Tibial artery (tissue), 4 donors: ENCODE measurements at places on chromosomes 6 and 20.

GRCh38 chr20:12305188-12305950 is 387.7 kb downstream of the BTBD3 start:
- no peaks in the 10 kb centered on the region for H3K36me3 ChIP-seq
- H3K4me3 ChIP-seq, result no peak overlapping the region
- no peak for DNase-seq
- no peak overlapping the region for H3K27ac ChIP-seq
- H3K4me1 ChIP-seq, result no peaks in the 10 kb centered on the region
- no peaks in the 10 kb centered on the region for H3K27me3 ChIP-seq

DNA sequence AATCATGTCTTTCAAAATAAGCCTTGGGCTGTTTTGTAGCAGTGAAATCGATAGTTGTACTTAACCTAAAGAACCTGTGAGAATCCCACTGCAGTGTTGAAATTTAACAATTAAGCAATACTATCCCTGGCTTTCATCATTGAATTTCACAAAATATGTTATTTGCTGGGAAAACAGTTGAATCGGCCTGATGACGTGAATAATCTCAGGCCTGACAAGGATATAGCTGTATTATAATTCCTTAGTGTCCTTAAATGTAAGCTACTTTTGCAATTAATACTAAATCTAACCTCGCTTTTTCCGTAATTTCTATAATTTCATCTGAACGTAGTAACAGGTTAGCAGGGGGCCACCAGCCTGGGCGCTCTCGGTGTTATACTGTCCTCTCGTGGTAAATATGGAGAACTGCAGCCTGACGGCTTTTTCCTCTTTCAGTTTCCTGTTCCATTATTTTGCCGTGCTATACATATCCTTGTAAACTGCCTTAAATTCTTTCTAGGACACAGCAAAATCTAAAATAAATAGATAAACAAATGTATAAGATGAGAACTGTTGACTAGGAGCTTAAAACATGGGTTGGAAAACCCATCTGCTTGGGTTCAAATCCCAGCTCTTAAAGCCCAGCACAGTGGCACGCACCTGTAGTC is 24.0 kb downstream of the MTFR2 start:
- no peaks in the 10 kb centered on the region for H3K27me3 ChIP-seq
- H3K4me1 ChIP-seq, result no peaks in the 10 kb centered on the region
- no peak overlapping the region for H3K4me3 ChIP-seq
- DNase-seq, result no peak

GRCh38 chr6:64774881-64775280 is 932.1 kb downstream of the EYS start:
- H3K4me1 ChIP-seq, result no peaks in the 10 kb centered on the region
- no peak overlapping the region for H3K4me3 ChIP-seq
- H3K36me3 ChIP-seq, result no peaks in the 10 kb centered on the region
- no peaks in the 10 kb centered on the region for H3K27me3 ChIP-seq
- no peak overlapping the region for H3K27ac ChIP-seq

DNA sequence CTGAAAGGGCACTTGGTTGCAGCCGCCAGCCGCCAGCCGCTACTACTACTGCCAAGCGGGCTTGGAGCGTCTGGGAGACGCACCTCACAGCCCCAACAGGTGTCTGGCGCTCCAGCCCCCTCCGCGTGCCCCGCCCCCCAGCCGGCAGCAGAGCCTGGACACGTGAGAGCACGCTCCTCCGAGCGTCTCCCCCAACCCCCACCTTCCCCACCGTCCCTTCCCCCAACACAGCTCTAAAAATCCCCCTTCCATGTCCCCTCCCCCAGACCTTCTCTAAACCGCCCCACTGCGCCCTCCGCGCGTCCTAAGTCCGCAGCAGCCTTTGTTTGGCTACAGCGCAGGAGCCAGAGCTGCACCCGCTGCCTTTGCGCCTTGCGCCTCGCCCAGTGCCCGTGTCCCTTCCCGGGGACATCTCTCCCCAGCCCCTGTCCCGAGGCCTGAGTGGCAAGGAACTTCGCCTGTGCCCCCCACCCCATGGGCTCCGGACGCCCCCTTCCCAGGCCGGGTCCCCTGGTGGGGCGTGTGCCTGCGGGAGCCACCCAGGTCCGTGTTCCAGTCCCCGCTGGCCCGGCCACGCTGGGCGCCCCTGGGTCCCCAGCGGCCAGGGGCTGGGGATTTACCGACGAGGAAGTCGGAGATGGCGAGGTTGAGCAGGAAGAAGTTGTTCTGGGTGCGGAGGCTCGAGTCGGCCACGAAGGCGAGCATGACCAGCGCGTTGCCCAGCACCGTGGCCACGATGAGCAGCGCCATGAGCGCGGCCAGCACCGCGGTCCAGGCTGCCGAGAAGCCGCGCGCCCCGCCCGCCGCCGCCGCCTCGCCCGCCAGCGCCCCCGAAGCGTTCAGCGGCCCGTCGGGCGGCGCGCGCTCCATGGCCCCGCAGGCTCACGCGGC is 732 bp downstream of the HRH3 start:
- DNase-seq, result no peak
- H3K27me3 ChIP-seq, result peaks cover 99% of the 10 kb centered on the region
- H3K27ac ChIP-seq, result no peak overlapping the region
- no peaks in the 10 kb centered on the region for H3K36me3 ChIP-seq
- H3K4me1 ChIP-seq, result peaks cover 10% of the 10 kb centered on the region

DNA sequence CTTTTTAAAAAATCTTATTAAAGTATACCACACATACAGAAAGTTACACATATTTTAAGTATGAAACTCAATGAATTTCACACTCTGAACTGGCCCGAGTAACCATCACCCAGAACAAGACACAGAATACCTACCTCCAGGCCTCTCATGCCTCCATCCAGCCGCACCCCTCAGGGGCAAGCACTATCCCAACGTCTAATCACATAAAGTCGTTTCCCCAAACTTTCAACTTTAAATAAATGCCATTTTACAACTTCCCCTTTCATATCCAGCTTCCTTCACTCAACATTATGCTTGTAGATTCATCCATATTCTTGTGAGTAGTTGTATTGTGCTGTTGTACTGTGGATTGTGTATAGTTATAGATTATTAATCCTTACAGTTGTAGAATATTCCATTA is 539.1 kb downstream of the CD83 start:
- H3K36me3 ChIP-seq, result no peaks in the 10 kb centered on the region
- no peaks in the 10 kb centered on the region for H3K4me1 ChIP-seq
- no peaks in the 10 kb centered on the region for H3K27me3 ChIP-seq
- no peak overlapping the region for H3K4me3 ChIP-seq
- DNase-seq, result no peak
- H3K27ac ChIP-seq, result no peak overlapping the region

GRCh38 chr6:73585566-73586415 is 65.0 kb upstream of the EEF1A1 start:
- H3K27ac ChIP-seq, result peak overlapping the region; percentile 90
- H3K27me3 ChIP-seq, result no peaks in the 10 kb centered on the region
- peaks cover 13% of the 10 kb centered on the region for H3K4me1 ChIP-seq

- H3K4me3 ChIP-seq, result no peak overlapping the region
- no peaks in the 10 kb centered on the region for H3K27me3 ChIP-seq
- peak overlapping the region; percentile 80 for H3K27ac ChIP-seq
- no peaks in the 10 kb centered on the region for H3K36me3 ChIP-seq
- no peak for DNase-seq
Measured at GRCh38 chr6:17967668-17968518, 19.5 kb downstream of the KIF13A start.

DNA sequence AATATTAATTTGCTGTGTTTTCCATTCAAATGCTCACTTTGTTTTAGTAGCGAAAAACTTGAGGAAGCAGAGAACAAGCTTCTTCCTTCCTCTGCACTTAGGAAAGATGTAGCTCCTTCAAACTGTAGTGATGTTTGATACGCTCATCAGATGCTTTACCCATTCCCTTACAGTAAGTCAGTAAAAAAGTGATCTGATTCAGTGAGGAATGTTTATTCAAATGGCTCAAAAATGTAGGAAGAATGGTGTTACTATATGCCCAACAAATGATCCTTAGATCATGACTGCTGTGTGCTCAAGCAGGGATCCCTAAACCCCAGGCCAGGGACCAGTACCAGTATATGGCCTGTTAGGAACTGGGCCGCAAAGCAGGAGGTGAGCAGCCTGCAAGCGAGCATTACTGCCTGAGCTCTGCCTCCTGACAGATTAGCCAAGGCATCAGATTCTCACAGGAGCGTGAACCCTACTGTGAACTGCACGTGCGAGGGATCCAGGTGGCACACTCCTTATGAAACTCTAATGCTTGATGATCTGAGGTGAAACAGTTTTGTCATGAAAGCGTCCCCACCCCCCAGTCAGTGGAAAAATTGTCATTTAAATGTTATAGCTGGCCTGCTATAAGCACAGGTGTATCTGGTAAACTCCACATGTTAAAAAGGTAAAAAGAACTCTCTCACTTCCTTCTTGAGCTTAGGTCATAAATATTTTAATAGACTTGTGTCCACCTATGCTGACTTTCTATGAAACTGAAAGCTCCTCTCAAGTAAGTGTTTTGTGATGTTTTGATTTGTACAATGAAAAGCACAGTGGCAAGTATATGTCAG is 187.2 kb downstream of the FOXC1 start:
- no peak for DNase-seq
- no peaks in the 10 kb centered on the region for H3K4me1 ChIP-seq
- peak overlapping the region; percentile 30 for H3K27ac ChIP-seq
- no peak overlapping the region for H3K4me3 ChIP-seq

DNA sequence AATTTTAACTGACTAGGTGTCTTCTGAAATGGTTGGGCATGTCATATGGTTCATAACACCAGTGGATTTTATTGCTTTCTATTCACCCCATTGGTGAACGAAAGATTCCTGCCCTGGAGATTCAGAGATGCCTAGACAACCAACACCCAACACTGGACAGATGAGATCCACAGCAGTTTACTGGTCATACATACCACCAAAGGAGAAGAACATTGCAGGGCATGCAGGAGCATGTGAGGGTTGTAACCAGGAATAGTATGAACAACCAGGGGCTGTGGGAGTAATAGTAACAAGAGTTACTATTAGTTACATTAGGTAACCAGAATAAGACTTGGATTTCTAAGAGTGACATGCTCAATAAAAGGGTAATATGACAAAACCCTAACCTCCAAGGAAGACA is 77.8 kb upstream of the FABP7 start:
- H3K4me1 ChIP-seq, result no peaks in the 10 kb centered on the region
- no peak overlapping the region for H3K4me3 ChIP-seq
- H3K27ac ChIP-seq, result no peak overlapping the region
- no peaks in the 10 kb centered on the region for H3K36me3 ChIP-seq
- no peaks in the 10 kb centered on the region for H3K27me3 ChIP-seq

- H3K4me1 ChIP-seq, result peaks cover 47% of the 10 kb centered on the region
- no peaks in the 10 kb centered on the region for H3K36me3 ChIP-seq
- DNase-seq, result peak; percentile 58
- H3K4me3 ChIP-seq, result no peak overlapping the region
- H3K27ac ChIP-seq, result peak overlapping the region; percentile 81
- H3K27me3 ChIP-seq, result no peaks in the 10 kb centered on the region
Measured at GRCh38 chr6:56671651-56672461, 29.2 kb upstream of the DST start.

GRCh38 chr6:155882527-155883333 is 427.1 kb upstream of the NOX3 start:
- H3K27ac ChIP-seq, result peak overlapping the region; percentile 33
- peaks cover 7% of the 10 kb centered on the region for H3K4me1 ChIP-seq
- H3K4me3 ChIP-seq, result no peak overlapping the region
- no peaks in the 10 kb centered on the region for H3K27me3 ChIP-seq
- H3K36me3 ChIP-seq, result no peaks in the 10 kb centered on the region
- DNase-seq, result no peak

DNA sequence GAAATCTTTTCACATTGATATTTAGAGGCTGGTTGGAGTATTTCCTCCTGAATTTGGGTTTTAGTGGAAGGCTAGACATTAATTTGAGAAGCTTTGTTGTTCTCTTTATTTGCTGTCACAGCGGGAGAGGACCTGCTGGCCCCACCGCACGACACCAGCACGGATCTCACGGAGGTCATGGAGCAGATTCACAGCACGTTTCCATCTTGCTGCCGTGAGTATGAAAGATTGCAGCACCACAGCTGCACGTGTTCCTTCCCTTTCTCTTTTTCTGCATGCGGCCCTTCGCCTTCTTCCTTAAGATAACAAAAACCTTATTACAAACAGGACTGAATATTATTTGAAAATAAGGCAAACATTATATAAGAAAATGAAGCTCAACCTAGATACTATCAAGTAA is 555.5 kb downstream of the UTRN start:
- no peak for DNase-seq
- no peak overlapping the region for H3K4me3 ChIP-seq
- no peak overlapping the region for H3K27ac ChIP-seq

GRCh38 chr20:48866936-48867335 is 39.1 kb upstream of the PREX1 start:
- no peak overlapping the region for H3K4me3 ChIP-seq
- no peak overlapping the region for H3K27ac ChIP-seq
- no peaks in the 10 kb centered on the region for H3K36me3 ChIP-seq
- no peak for DNase-seq
- H3K4me1 ChIP-seq, result no peaks in the 10 kb centered on the region

- H3K27ac ChIP-seq, result no peak overlapping the region
- peaks cover 27% of the 10 kb centered on the region for H3K27me3 ChIP-seq
- H3K4me1 ChIP-seq, result no peaks in the 10 kb centered on the region
- no peaks in the 10 kb centered on the region for H3K36me3 ChIP-seq
Measured at GRCh38 chr20:32603046-32603726, 18.1 kb upstream of the NOL4L start.

DNA sequence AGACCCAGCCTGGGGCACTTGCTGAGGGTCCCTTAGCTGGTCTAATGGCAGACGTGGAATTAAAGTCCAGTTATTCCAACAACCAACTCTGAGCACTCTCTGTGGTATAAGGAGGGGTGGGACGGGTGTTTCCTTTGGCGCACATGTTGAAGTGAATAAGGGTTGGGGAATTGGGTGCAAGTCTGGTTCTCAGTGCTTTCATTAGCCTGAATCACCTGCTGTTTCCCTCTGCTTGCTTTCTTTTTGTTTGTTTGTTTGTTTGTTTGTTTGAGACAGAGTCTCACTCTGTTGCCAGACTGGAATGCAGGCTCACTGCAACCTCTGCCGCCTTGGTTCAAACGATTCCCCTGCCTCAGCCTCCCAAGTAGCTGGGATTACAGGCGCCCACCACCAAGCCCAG is 110.1 kb downstream of the TNFAIP3 start:
- H3K4me1 ChIP-seq, result no peaks in the 10 kb centered on the region
- H3K27ac ChIP-seq, result no peak overlapping the region
- DNase-seq, result no peak
- H3K4me3 ChIP-seq, result no peak overlapping the region
- no peaks in the 10 kb centered on the region for H3K27me3 ChIP-seq
- no peaks in the 10 kb centered on the region for H3K36me3 ChIP-seq

DNA sequence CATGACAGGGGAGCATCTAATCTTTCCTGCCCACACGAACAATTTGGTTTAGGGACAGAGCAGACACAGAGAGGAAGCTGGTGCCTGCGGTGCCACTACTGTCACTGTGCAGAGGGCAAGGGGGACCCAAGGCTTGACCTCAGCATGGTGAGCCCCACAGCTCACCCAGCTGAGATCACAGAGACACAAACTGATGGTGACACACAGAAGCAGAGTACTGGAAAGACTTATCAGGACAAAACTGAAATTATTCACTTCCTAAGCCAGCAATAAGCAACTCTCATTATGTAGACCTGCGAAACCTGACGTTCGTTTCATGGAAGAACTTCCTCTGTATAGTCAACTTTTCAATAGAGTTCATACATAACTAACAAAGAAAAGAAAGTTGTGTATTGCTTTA is 86.1 kb downstream of the HUS1B start:
- no peaks in the 10 kb centered on the region for H3K27me3 ChIP-seq
- H3K27ac ChIP-seq, result no peak overlapping the region
- DNase-seq, result no peak
- H3K36me3 ChIP-seq, result peaks cover 54% of the 10 kb centered on the region
- H3K4me3 ChIP-seq, result no peak overlapping the region
